Coronary artery (tissue), 2 donors: ENCODE measurements at places on chromosomes 5 and 9.
A peak's percentile ranks its signal among the peaks of the same experiment; 100 is the strongest.

- no peak for DNase-seq
These were observed 36.3 kb downstream of the GLIS3 start for GRCh38 chr9:4263591-4263990.

GRCh38 chr9:135525241-135526088 lies 4.2 kb downstream of the LCN1 start:
- DNase-seq, result peak; percentile 60

- DNase-seq, result no peak
These were observed 68.3 kb upstream of the RGS7BP start for GRCh38 chr5:64437496-64437895.

- no peak for DNase-seq
These were observed 174.4 kb upstream of the RGMB start for GRCh38 chr5:98599016-98599415.

- DNase-seq, result no peak
These were observed 36.1 kb upstream of the RUSC2 start for GRCh38 chr9:35453786-35454185.

DNA sequence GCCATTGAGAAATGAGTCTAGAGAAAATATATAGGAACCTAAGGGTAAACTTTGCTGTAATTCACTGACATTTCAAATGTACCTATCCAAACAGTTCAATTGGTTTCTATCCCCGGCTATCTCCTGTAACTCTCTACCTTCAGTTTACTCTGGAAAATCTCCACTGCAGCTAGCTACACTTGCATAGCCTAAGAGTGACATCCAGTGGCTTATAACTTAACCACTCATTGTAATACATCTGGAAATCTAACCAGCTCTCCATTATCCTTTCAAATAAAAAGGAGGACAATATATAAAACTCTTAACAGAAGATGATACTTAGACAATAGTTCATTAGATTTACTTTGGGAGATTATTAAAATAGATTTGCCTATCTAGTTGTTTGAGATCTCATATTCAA lies 35.3 kb upstream of the SPDL1 start:
- no peak for DNase-seq

DNA sequence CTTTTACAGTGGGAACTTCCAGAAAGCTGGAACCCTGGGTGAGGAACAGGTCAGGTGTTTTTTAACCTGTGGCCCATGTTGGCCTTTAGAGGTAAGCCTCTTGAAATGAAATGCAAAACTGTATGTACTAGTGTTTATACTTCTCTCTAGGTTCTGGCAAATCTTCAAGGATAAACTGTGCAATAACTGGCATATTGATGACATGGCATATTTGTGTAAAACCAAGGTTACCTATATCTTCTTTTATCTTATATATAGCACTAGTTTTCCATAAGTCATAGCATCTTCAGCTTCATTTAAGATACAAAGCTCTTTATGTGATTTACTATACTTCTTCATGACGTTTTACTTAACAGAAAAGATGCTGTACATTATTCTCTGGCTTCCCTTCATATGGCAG lies 7.4 kb upstream of the IARS1 start:
- no peak for DNase-seq

DNA sequence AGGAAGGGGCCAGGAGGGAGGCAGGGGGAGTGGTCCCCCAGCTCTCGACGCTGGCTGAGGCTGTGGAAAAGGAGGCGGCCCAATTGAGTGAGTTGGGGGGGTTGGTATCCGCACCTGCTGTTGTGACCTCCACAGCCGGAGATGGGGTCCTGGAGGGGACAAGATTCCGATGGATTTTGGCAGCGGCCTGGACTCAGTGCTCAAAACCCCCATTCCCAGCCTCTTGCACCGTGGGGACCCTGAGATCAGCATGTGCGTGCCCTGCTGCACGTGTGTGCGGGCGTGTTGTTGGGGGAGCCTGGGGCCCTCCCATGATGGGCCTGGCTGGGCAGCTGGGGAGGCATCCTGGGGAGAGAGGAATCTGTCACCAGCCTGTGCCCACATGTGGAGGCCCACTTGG lies 15.0 kb downstream of the CNTFR start:
- DNase-seq, result no peak
